Cerebellar nuclear complex (tissue), 1 donor: ENCODE measurements at places on chromosomes 16 and 17.

DNA sequence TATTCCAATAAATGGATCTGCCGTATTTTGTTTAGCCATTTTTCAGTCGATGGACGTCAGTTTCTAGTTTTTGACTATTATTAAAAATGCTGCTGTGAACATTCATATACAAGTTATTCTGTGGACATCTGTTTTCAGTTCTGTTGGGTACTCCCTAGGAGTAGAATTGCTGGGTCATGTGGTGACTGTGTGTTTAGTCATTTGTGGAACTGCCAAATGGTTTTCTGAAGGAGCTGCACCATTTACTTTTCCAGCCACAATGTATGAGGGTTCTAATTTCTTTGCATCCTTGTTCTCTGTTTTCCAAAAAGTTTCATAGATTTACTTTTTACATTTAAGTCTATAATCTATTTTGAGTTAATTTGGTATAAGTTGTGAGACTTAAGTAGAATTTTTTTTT, 29.5 kb downstream of the CYLD start:
- no peak for DNase-seq

- no peak for DNase-seq
Measured at GRCh38 chr17:35801583-35802224, 6.3 kb upstream of the MMP28 start.

DNA sequence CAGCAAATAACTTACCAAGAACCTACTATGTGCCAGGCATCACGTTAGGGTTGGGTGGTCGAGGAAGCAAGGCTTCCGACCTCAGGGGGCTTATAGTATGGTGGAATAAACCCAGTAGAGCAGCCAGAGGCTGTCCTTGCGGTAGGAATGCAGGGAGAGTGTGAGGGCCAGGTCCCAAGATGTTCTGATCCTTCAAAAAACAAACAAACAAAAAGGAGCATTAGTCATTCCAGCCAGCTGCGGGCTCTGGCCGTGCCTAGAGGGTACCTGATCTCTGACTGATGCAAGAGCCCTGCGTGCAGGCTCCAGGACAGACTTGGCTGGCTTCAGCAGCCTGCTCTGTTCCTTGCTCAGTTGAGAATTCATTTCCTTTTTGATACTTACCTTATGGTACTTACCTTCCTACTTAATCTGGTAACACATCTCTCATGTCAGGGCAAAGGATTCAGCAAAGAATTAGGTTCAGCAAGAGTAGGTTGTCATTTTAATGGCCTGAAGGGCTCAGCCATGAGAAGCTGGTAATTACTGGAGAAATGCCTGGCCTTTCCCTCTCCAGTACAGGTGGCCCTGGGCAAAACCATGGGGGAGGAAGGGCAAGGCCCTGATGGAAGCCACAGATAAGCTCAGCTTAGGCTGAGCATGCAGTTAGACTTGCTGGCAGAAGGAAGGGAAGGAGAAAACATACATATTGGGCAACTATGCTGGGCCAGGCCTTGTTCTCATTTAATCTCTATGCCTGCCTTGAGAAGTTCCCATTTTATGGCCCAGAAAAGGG, 18.4 kb downstream of the CYB5D2 start:
- DNase-seq, result no peak

GRCh38 chr16:56625140-56625942, at the start of gene MT1E:
MT1E (plus strand) TSS chr16:56625781; CDS start chr16:56625852, 71 bp downstream.
- DNase-seq, result peak; percentile 20

DNA sequence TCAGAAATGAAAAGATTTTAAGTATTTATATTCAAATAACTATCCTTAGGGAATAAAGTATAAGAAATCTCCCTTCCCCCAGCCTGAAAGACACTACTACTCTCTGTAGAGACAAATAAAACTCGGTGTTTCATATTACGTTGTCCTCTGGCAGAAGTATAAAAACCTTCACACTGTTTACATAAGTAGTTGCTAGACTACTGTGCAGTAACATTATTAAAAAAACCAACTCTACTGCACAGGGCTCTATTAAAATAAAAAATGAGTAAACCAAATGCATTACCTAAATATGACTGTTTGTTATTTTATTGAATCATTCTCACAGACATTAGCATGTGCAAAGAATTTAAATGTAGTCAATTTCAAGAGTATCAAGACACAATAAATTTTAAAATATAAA, 67.4 kb downstream of the MED13 start:
- DNase-seq, result no peak

- no peak for DNase-seq
Measured at GRCh38 chr17:28712032-28712704, 480 bp upstream of the PROCA1 start.

DNA sequence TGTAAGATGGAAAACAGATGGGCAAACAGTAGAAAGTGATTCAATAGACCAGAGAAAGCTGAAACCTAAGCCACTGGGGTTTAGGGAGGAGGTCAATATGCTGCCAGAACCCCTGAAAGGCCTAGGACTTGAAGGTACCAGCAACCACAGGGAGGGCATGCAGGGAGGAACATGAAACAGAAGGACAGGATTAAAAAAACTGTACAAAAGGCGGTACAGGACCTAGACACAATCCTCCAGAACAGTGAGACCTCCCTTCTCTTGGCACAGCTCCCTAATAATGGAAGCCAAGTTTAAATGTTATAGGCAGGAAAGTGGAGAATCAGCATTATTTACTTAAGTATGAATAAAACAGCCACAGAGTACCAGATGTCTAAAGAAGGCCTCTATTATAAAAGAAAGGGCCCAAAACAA, 105.5 kb downstream of the SPAG9 start:
- no peak for DNase-seq

GRCh38 chr17:47200325-47200664, 8.9 kb upstream of the MYL4 start:
- no peak for DNase-seq

GRCh38 chr17:31289790-31290189, 7.2 kb downstream of the OMG start:
- no peak for DNase-seq

GRCh38 chr16:56506941-56507340, 12.9 kb downstream of the BBS2 start:
- no peak for DNase-seq

DNA sequence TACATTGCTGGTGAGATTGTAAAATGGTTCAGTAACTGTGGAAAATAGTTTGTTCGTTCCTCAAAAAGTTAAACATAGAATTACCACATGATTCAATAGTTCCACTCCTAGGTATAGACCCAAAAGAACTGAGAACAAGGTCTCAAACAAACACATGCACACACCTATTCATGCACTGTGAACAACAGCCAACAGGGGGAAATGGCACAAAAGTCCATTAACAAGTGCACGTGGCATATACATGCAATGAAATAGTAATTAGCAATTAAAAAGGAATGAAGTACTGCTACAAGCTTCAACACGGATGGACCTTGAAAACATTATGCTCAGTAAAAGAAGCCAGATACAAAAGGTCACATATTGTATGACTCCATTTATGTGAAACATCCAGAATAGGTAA, 23.8 kb downstream of the SDK2 start:
- DNase-seq, result no peak

DNA sequence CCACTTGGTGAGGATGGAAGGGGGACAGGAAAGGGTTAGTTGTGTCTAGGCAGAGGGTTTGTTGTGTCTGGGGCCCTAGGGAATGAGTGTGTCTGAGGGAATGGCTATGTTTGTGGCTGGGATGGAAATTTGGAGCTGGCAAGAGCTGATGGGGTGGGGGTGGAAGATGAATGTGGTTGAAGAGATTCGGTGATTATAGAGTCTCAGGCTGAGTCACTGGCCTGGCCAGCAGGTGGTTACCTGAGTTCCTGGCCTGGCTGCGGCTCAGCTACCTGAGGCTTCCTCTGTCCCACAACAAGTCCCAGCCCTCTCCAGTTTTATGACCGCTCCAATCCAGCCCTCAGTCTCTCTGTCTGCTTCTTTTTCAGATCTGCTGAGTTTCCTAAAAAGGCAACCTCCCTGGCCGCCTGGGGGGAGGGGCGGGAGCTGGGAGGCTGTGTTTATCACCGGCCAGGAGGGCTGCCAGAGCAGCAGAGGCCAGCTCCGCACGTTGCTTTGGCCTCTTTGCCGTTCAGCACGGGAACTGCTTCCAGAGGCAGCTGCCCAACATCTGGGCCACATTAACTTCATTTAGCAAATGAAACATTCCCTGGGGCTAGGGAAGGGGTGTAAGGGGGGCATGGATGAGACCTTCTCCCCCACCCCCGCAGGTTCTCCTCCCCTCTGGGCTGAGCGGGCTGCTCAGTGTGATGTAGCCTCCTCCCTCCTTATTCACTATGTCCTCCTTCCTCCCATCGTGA, 21.8 kb downstream of the ITGB3 start:
- DNase-seq, result no peak

GRCh38 chr16:69412287-69412686, 12.1 kb upstream of the CYB5B start:
- DNase-seq, result no peak
